ENCODE measurements at places on chromosomes 3 and 15. TPM values are rescaled to one million over a fixed set of nuclear protein-coding genes. Genes with fewer than 3 reads are reported as not detected.

IMPG2 gene
- 0.29 TPM for total RNA-seq

SLCO2A1 gene
- total RNA-seq, result 48.1 TPM

FETUB gene
- not detected for total RNA-seq

DNA sequence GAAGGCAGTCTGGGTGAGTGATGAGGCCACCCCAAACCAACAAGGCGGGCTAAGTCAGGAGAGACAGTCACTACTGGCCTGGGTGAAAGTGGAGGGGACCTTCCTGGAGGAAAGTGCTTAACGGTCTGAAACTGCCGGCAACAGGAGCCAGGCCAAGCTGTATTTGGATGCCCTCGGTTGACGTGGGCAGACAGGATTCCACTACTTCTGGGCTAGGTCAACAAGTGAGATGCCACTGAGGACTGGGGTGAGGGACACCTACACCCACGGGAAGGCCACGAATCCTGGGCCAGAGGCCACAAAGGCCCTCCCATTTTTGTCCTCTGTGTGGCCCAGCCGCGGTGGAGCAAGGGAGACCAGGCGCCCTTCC is 12.3 kb downstream of the SPTBN5 start:
- DNase-seq, result no peak

DNA sequence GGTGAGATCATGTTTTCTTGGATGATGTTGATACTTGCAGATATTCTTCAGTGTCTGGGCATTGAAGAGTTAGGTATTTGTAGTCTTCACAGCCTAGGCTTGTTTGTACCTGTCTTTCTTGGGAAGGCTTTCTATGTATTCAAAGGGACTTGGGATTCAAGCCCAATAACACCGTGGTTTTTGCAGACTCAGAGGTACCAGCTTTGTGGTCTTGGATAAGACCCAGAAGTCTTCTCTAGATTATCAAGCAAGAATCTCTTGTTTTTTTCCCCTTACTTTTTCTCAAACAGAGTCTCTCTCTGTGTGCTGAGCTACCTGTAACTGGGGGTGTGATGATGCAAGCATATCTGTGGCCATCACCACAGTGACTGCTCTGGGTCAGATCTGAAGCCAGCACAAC is 42.7 kb upstream of the CCK start:
- DNase-seq, result no peak

GRCh38 chr15:38565287-38565670 is 665 bp upstream of the RASGRP1 start:
- DNase-seq, result no peak
